Tongue (tissue), 3 donors: ENCODE measurements at places on chromosomes 1 and 21. TPM values are rescaled to one million over a fixed set of nuclear protein-coding genes. Genes with fewer than 3 reads are reported as not detected.

Gene CFHR3
- total RNA-seq: 0.51 TPM

Gene RGS8
- 0.10 TPM for total RNA-seq

Gene GBP5
- 0.72 TPM for total RNA-seq

Gene PTGFR
- total RNA-seq: 27.3 TPM

Gene PDC
- not detected for total RNA-seq
